Naive thymus-derived CD4-positive, alpha-beta T cell (primary cell): ENCODE measurements at places on chromosomes 5 and 9.

- DNase-seq: no peak
These were observed 353.6 kb downstream of the BNC2 start for GRCh38 chr9:16516891-16517290.

DNA sequence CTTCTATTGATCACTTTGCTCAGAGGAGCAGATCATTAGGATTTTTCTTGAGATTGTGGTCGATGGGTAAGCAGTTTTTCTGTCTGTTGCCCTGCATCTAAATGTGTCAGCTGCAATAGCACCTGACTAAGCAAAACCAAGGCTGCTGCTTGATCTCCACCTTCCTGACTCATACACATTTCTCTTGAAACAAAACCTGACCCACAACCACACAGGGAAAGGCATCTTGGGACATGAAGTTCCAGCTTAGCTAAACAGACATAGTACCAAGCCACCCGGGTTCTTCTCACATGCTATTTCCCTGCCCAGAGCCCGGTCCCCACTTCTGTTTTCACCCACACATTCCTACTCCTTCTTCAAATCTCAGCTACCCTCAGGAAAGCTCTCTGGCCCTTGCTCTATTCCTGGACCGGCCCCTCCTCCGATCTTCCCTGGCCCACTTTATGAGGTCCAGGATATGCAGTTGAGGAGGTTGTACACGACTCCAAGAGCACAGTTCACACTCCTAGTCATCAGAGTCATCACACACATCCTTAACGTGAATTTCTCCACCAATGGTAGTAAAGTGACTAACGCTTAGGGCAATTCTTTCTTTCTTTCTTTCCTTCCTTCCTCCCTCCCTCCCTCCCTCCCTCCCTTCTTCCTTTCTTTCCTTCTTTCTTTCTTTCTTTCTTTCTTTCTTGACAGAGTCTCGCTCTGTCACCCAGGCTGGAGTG lies 16.0 kb upstream of the ZBTB43 start:
- no peak for DNase-seq

DNA sequence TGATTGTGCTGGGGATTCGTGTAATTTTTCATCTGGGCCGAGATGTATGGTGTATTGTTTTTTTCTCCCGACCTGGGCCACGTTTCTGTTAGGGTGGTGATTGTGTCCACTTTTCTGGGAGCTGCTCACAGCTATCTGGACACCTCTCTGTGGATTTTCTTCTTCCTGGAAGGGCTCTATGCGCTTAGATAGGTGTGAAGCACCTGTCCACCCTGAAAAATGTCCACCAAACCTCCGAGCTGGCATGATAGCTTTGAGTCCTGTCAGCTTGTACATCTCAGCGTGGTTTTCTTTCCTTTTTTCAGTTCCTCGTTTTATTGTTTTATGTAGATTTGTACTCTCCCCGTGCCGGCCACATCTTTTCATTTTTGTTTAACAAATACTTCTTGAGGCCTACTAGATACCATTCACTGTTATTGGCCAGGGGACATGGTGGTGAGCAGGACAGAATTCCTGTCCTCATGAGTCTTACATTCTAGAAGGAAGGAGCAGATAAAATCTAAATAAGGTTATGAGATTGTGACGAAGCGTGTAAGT lies 1.1 kb downstream of the UGCG start:
- DNase-seq: peak; percentile 30

DNA sequence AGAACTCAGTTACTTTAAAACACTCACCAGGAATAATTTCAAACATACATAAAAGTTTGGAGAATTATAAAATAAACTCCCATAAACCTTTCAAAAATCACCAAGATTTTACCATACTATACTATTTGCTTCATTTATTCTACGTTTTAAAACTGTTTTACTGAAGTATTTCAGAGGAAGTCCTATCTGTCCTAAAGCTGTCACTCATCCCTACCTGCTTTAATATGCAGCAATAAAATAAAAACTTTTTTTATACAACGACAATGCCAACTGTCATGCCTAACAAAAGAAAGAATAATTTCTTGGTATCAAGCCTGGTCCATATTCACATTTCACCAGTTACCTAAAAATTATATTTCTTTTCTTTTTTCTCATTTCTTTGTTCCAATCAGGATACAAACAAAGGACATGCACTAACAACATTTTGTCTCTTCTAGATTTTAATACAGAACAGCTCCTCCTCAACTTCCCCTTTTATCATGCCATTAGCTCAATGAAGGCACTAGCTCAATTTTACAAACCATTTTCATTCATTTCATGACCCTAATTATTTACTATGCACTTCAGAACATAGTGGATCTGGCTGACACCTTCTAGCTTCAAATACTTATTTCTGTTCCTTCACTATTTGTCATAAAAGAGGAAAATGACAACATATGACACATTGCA lies 135.2 kb downstream of the GNAQ start:
- no peak for DNase-seq

- peak; percentile 41 for DNase-seq
These were observed at the start of gene PHF24 for GRCh38 chr9:34957492-34958410. PHF24 (plus strand) TSS chr9:34958285; CDS start chr9:34971299, 13,014 bp downstream.

DNA sequence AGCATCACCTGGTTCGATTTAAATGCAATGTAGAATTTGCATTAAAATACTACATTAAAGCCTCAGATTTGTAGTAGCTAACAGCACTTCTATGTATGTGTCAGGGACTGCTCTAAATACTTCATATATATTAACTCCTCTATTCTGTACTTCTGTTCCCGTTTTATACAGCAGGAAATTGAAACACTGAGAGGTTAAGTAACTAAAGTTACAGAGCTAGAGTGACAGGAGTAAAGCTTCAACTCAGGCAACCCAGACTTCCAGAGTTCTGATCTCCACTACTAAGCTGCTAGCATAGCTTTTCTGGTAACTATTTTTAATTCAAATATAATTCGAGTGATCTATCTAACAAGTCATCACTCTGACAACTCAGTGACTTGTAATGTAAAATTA lies 619 bp upstream of the APC start:
- no peak for DNase-seq

GRCh38 chr5:126544087-126544740 lies 50.8 kb downstream of the ALDH7A1 start:
- peak; percentile 30 for DNase-seq

DNA sequence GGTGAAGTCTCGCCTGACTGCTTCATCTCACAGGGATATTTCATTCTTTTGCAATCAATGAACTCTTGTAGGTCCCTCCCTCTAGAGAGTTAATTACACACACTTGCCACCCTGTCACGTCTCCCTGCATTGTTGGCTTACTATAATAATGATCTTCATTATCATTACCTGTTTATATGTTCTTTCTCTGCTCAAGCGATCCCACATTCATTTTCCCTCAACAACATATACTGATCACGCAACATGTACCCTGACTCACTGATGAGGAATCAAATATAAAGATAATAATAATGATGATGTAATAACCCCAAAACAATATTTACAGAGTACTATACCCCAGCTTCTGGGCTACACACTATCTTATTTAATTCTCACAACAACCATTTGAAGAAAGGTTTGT lies 88.5 kb downstream of the FEM1C start:
- DNase-seq: no peak

- DNase-seq: no peak
These were observed 12.1 kb upstream of the MAPK9 start for GRCh38 chr5:180304016-180304292.

- no peak for DNase-seq
These were observed 57.6 kb downstream of the DENND4C start for GRCh38 chr9:19288081-19288480.

- peak; percentile 63 for DNase-seq
These were observed 32.7 kb upstream of the FSD1L start for GRCh38 chr9:105414947-105415661.

DNA sequence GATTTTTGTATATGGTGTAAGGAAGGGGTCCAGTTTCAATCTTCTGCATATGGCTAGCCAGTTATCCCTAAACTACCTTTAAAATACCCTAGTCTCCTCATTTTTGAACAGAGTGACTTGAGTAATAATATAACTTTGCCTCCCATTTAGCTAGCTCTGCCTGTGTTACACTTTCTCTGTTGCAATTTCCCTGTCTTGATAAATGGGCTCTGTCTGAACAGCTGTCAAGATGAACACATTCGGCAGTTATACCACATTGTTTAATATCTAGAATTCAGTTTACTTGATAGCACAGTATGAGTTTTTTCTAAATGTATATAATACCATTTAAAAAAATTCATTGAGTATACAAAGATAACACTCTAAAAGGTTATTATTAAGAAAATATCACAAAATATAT lies 562.9 kb upstream of the FTMT start:
- no peak for DNase-seq
